ENCODE measurements at places on chromosomes 16 and 17.

GRCh38 chr17:8788998-8789397 lies 10.2 kb downstream of the MFSD6L start:
- DNase-seq, result no peak

DNA sequence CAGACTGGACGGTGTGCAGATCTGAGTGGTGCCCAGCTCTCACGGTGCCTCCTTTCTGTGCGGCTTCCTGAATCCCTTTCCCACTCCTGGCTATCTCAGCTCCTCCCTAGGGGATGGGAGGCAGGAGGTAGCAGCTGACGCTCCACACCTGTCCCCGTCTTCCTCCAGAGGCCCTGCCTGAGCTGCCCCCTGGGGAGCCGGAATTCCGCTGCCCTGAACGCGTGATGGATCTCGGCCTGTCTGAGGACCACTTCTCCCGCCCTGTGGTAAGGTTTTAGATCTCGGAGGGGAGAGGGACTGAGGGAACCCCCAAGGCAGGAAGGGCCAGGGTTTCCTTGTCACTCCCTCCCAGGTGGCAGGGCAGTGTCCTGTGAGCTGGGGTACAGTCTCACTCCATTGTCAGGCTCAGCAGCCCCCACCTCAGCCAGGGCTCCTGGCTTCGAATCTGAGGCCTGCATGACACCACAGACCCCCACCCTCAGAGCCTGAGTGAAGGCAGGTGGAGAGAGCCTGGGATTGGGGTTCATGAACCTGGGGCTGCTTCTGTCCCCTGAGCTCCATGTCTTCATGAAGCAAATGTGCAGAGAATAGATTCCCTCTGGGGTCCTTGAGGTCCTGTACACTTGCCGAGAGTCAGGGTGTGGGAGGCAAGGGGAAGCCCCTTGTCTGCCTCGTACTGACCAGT lies 6.6 kb downstream of the DEF8 start:
- no peak for DNase-seq

- no peak for DNase-seq
Measured at GRCh38 chr17:45759761-45760160, 24.4 kb upstream of the CRHR1 start.

GRCh38 chr16:66443269-66443652 lies 16.2 kb downstream of the BEAN1 start:
- DNase-seq, result no peak

- DNase-seq, result no peak
Measured at GRCh38 chr16:75105306-75106061, 11.1 kb downstream of the LDHD start.

GRCh38 chr17:77185137-77185536 lies 44.4 kb downstream of the SEC14L1 start:
- no peak for DNase-seq

DNA sequence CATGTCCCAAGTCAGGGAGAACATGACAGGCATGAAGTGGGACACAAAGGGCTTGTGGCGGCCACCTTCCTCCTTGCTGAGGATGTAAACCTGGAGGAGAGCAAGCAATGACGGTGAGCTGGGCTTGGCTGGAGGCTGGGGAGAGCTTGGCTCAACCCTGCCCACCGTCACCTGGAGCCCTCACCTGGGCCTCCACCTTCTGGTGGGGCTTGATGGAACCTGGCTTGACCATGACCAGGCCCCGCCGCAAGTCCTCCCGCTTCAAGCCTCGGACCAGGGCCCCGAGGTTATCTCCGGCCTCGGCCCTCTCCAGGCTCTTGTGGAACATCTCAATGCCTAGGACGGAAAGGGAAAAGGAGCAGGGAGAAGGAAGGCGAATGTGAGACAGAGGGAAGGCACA lies 2.4 kb downstream of the TUFM start:
- no peak for DNase-seq

DNA sequence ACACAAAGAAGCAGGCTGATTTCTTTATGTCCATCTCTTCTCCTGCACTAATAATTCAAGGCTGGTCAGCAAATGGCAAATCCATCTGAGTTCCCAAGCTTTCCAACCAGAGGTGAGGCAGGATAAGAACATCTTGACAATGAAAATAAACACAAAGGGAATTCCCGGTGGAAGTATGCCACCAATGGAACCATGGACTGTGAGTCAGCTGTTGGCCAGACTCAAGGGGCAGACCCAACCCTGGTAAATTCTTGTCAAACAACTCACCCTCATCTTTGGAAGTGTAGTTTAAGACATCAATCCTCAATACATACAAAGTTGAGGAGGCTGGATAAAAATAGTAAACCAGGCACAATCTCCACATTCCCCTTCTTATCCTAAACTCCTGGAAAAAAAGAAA lies 74.3 kb upstream of the CES5A start:
- DNase-seq, result no peak

- no peak for DNase-seq
Measured at GRCh38 chr17:17497845-17498520, 1.8 kb upstream of the RASD1 start.

DNA sequence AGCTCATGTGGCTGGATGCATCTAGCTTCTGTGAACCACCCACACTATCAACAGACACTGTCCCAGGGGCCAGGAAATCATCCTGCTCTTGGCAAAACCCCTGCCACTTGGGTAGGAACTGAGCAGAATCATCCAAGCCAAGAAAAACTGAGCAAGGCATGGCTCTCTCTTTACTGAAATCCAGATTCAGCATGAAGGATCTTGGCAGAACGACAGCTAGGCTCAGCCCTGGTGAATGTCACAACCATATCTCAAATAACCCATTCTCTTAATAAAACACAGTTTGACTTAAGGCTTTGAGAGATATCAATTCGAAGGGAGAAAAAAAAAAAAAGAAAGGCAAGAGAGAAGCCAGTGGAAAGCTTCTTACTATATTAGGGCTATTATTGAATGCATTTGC lies 72.2 kb downstream of the MAF start:
- no peak for DNase-seq

DNA sequence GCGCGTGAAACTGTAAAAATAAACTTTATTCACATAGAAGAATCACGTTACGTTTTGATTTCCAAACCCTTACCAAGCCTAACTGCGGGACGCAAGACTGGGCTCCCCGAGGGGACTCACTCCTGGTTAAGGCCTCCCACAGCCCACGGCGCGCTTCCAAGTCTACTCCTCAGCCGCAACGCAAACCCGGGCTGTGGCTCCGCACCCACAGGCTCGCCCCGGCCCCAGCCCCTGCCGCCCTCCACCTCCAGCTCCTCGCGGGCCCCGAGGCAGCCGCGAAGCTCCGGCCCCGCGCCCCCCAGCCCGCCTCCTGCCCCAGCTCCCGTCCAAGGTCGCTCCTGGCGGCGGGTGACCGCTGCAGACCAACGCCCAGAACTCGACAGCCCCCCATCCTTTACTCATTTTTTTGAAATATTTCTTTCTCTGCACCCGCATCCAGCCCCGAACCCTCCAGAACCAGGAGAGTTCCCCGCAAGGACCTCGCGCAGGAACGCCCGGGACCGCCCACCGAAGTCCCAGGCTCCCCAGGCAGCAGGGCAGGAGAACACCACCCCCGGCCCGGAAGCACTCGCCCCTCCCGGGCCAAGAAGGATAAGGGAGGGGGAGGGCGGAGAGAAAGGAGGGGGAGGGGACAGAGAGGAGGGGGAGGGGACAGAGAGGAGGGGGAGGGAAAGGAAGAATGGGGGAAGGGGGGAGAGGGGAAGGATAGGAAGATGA lies 912 bp downstream of the USP22 start:
- no peak for DNase-seq

DNA sequence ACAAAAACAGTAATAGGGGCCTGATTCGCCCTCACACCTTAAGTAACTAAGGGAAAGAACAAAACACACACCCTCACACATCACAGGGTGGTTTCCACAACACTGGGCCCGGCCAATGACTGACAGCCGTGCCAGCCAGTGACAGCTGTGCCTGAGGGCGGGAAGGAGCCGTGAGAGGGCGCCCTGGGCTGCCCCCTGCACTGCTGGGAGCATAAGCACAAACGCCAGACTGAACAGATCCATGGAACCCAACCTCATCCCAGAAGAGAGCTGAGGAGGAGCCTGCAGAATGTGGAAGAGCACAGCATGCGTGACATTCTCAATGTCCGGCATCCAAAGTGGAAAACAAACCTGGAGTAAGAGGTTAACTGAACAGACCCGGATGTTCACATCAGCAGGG lies 16.0 kb downstream of the CSNK1D start:
- no peak for DNase-seq

GRCh38 chr17:8628609-8629169 lies 1.8 kb downstream of the MYH10 start:
- no peak for DNase-seq

DNA sequence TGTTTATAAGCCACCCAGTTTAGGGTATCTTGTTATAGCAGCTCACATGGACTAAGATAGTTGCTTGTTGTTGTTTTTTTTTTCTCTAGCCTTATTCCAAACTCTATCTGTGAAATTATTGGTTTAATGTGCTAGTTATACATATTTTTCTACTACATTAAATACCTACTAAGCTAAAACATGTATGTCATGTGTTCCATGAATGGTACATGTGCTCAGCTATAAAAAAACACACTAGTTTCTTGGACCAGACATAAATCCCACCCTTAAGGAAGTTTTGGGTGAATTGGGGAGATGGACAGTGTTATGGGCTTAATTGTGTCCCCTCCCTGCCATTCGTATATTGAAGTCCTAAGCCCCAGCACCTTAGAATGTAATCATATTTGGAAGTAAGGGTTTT lies 19.8 kb downstream of the ITPRIPL2 start:
- DNase-seq, result no peak

DNA sequence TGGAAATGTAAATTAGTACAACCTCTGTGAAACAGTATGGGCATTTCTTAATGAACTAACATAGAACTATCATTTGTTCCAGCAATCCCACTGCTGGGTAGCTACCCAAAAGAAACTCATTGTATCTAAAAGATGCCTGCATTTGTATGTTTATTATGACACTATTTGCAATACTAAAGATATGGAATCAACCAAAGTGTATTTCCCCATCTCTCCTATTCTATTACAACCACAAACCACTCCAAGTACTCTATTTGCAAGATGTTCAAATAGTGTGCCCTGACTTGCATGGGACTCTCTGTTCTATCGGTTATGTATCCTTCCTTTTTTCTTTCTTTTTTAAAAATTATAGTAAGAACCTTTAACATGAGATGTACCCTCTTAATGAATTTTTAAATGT lies 845.2 kb downstream of the CDH11 start:
- DNase-seq, result no peak

GRCh38 chr17:61395983-61396585 lies 3.6 kb upstream of the TBX2 start:
- DNase-seq, result no peak

DNA sequence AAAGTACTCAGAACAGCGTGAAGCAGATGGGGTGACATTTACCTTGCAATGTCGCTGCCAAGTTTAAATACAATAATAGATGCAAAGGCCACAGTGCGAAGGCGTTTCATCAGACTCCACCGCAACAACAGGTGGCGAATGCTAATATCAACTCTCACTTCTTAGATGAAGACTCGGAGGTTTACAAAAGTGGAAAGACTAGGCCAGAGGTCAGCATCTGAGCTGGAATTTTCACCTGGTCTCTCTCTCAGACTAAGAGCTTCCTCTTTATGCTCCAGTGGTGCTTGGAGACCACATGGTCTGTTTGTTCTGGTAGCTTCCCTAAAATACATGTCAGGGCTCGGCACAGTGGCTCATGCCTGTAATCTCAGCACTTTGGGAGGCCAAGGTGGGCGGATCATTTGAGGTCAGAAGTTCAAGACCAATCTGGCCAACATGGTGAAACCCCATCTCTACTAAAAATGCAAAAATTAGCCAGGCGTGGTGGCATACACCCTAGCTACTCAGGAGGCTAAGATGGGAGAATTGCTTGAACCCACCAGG lies 169.1 kb downstream of the XYLT1 start:
- DNase-seq, result no peak

- no peak for DNase-seq
Measured at GRCh38 chr16:67562526-67562917, at the start of gene CTCF. Gene CTCF (plus strand): TSS chr16:67562526. CDS start chr16:67610833, 48,307 bp downstream.

DNA sequence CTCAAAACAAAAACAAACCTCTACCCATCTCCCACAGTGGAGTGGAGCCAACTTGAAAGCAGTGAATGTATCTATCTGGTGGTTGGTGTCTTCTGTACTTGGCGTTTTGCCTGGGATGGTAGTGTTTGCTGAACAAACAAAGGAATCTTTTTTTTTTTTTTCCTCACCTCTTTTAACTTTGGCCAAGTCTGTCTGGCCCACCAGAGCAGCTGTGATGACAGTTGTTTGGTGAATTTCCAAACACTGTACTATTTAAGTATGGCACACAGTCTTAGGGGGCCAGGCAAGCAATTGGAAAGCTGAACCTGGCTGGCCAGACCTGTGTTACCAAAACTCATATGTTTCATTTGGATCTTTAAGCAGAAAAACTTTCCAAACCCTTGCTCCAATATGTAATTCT lies 101.8 kb upstream of the CDH13 start:
- no peak for DNase-seq

DNA sequence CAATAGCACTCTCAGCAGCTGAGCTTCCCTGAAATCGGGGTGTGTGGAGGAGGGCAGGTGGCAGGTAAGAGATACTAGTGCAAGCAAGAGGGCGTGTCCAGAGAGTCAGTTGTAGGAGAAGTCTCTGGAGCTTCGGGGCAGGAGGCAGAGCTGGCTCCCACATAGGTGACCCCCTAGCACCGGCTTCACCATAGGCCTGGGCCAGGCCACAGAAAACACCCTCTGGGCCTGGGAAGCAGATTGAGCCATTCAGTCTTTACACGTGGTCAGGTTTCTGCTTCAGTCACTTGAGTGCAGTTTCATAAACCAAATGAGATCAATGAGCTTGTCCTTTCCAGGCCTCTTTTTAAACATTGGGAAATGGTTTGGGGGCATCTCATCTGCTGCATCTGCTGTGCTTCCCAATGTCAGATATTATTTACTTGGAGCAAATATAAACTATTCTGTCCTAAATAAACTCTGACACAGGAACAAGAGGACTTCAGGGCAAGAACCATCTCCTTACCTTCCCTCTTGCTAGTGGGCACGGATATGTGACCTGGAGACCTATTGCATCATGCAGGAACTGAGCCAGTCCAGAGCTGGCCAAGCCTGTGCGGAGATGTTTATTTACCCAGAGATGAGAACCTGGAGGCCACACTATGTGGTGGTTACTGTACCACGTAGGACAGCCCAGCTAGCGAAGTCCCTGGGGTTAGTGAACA lies 16.1 kb downstream of the CCR7 start:
- peak; percentile 89 for DNase-seq

DNA sequence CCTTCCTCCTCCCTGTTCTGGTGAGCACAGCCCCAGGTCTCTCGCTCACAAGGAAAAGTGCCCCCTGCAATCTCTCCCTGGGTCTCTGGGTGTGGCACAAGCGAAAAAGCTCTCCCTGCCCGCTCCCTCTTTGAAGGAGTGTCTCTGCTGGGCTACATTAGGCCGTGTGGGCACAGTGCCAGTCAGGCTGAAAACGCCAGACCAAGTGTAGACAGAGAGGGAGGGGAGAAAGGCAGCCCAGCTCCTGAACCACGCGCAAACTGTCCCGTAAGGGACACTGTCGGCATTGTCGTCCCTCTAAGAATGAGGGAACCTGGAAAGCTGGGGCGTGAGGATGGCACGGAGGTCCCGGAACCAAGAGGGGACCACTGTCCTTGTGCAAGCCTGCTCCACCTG lies 3.9 kb downstream of the SMIM5 start:
- no peak for DNase-seq
